ENCODE measurements at places on chromosomes 16 and 17.

GRCh38 chr16:23518435-23518891 is 8.2 kb upstream of the GGA2 start:
- no peak for DNase-seq

DNA sequence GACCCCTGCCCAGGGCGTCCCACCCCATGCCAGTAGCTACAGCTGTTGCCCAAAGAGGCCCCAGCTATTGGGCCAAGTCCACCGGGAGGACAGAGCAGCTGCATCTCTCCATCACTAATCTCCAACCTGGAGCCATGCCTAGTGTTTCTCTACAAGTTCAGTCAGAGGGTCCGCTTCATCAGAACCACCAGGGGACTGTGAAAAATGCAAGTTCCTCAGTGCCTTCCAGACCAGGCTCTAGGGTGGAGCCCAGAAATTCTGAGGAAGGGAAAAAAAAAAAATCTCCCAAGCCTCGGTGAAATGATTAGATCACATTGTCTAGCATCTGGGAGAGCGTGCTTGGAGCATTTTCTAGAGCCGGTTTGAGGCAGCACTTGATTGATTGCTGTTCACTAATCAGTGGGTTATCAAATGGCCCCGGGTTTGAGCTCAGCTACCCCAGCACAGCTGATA is 22.4 kb upstream of the HERPUD1 start:
- no peak for DNase-seq

DNA sequence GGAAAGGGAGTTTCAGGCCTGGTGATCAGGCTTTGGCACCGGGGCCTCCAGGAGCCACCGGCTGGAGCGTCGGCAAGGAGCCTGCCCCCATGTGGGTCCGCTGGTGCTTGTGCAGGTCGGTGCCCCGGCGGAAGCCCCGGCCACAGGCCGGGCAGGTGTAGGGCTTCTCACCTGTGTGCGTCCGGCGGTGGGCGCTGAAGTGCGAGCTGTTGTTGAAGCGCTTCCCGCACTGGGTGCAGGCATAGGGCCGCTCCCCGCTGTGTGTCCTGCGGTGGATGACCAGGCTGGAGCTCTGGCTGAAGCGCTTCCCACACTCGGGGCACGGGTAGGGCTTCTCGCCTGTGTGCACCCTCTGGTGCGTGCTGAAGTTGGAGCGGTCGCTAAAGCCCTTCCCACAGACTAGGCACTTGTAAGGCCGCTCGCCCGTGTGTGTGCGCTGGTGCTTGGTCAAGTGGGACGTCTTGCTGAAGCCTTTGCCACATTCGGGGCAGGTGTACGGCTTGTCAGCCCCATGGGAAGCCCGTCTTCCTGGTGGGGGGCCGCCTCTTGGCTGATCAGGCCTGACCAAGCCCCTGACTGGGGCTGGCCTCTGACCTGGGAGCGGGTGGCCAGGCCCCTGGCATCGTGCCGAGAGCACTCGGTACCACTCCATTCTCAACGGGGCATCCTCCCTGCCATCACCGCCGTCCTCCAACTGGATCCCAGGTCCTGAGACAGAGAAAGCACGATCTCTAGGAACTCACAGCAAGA is 14.4 kb downstream of the ZNF500 start:
- DNase-seq = no peak

- no peak for DNase-seq
Measured at GRCh38 chr16:9128346-9129342, 37.2 kb downstream of the HAPSTR1 start.

GRCh38 chr16:22216191-22216831 is 10.2 kb downstream of the EEF2K start:
- DNase-seq = no peak

GRCh38 chr17:41965694-41966462 is 717 bp upstream of the CNP start:
- peak; percentile 95 for DNase-seq

DNA sequence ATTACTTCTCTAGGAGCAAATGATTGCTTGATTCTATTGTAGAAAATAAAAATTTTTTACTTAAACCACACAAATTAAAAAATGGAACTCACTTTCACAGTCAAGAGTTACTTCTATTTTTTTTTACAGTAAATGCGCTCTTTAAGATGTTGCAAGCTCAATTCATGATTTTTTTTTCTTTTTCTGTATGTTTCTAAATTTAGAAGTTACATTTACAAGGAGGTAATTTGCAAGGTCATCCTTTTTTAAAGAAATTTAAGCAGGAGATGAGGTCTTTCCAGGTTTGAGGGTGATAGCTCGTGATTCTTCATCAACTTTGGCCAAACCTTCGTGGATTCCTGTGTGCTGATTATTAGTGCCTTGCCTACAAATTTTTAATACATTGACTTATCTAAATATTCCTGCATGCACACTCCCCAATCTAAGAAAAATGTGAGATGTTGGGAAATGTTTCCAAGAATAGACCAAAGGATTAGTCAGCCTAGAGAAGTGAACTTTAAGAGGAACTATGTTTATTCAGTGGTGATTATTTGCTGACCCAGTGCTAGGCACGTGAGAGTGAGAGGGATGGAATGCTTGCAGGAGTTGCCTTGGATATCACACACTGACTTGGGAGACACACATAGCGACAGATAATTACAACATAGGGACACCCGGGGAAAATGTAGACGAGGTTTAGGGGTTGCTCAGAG is 429.8 kb downstream of the MAF start:
- no peak for DNase-seq

DNA sequence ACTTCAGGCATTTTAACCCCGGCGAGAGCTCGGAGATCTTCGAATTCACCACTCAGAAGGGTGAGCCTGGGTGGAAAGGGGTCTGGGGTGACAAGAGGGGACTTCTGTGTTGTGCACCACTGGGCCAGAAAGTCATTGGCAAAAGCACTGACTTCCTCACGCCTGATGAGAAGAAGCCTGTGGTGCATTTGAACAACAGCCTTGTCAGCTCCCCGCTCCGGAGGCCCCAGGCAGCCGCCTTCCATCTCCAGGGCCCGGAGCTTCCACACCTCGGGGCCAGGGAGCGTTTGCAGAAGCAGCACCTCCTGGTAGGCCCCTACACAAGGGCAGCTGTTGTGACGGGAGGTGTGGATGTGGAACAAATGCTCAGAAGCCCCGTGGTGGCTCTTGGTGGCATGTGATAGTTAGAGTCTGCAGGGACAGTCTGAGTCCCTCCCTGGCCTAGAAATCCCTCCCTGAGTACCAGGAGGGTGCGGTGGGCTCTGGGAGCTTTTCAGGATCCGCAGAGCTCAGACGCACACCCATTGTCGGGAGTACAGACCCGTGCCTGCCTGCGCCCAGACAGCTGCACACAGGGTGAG is 9.7 kb downstream of the CACNG1 start:
- DNase-seq = no peak

DNA sequence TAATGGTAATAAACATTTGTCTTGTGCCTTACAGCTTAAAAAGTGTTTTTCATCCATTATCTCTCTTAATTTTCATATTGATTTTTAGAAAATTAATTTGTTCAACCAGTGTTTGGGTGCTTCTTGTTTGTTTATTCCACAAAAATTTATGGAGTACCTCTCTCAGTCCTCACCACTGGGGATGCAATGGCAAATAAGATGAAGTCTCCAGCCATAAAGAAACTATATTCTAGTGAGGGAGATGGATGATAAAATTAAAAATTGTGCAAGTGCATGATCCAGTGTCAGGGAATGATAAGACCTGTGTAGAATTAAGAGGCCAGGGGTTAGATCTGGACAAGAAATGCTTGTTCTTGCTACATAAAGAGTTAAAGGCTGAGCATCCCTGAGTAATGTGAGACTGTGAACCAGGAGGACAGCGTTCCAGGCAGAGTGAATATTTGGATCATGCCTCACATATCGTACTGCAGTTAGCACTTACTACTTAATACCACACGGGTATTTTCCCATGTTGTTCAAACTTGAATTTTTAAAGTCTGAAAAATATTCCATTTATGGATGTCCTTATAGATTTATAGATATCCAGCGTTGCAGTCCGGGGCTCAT is 535.7 kb upstream of the HSBP1 start:
- no peak for DNase-seq

- peak; percentile 92 for DNase-seq
Measured at GRCh38 chr17:66540131-66540781, 237.8 kb downstream of the PRKCA start.

DNA sequence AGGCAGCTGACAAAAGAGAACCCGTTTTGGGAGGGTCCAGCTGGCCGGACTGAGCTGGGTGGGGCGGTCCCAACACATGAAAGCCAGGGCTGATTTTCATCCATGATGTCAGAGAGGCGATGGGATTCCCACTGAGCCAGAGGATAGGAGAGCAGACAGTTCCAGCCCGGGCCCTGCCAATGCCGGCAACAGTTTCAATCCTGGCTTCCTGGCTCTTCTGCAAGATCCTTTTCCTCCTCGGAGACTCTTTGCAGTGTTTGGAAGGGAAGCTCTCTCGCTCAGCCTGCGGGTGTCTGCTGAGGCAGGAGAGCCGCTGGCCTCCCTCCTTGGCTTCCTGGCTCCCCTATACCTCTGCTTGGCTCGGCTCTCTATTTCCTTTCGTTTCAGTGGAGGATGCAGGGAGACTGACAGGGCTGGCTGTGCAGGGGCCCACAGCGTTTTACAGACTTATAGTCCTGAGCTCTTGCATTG is 145.5 kb upstream of the SOX9 start:
- DNase-seq = peak; percentile 66

GRCh38 chr17:46191322-46192188 is 1.7 kb downstream of the KANSL1 start:
- DNase-seq = peak; percentile 29

- DNase-seq = peak; percentile 80
Measured at GRCh38 chr17:27446569-27447301, 9.5 kb upstream of the KSR1 start.

- DNase-seq = no peak
Measured at GRCh38 chr17:49952912-49953497, 16.0 kb upstream of the DLX4 start.

GRCh38 chr17:8121681-8122421 is 2.1 kb downstream of the HES7 start:
- peak; percentile 73 for DNase-seq

- no peak for DNase-seq
Measured at GRCh38 chr16:57998992-57999365, 1.5 kb downstream of the ZNF319 start.

DNA sequence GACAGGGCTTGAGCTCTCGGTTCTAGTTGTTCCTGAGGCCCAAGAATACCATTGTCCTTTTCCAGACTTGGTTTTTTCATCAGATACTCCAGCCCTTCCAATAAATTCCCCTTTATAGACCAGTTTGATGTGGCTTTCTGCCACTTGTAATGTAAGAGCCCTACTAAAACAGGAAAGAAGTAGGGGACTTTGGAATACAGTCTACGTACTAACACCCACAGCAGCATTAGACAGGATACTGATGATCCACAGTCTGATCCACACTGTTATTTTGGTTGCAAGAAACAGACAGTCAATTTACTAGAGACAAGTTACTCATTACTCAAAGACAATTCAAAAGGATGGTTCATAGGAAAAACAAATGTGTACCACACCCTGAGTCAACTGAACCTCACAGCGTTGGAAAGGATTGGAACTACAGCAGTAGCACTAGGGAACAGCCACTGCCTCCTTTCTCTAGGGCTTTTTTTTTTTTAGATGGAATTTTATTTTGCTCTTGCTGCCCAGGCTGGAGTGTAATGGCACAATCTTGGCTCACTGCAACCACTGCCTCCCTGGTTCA is 45.9 kb upstream of the MED13 start:
- DNase-seq = peak; percentile 47

- no peak for DNase-seq
Measured at GRCh38 chr17:8175795-8176196, 384 bp downstream of the TMEM107 start.

GRCh38 chr16:47774661-47775060 is 313.5 kb downstream of the PHKB start:
- DNase-seq = peak; percentile 44

GRCh38 chr17:8186787-8187516 is 3.0 kb downstream of the BORCS6 start:
- DNase-seq = peak; percentile 95

- DNase-seq = no peak
Measured at GRCh38 chr16:84218176-84218823, 21.5 kb downstream of the KCNG4 start.

GRCh38 chr16:86314402-86315025 is 195.8 kb upstream of the FOXF1 start:
- no peak for DNase-seq

DNA sequence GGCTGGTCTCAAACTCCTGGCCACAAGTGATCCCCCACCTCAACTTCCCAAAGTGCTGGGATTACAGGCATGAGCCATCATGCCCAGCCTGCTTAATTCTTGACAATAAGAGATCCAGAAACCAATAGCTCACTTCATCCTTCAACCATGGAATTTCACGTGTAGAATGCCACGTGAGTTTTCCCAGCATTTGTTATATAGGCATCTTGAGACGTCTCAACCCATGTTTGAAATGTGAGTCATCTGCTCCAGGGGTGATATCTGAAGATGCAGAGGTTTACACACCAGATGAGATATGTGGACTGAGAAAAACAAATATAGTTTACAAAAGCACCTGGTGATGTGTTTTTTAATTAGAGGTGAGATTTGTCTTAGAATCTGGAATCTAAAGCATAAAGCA is 7.1 kb downstream of the TEKT3 start:
- DNase-seq = no peak

DNA sequence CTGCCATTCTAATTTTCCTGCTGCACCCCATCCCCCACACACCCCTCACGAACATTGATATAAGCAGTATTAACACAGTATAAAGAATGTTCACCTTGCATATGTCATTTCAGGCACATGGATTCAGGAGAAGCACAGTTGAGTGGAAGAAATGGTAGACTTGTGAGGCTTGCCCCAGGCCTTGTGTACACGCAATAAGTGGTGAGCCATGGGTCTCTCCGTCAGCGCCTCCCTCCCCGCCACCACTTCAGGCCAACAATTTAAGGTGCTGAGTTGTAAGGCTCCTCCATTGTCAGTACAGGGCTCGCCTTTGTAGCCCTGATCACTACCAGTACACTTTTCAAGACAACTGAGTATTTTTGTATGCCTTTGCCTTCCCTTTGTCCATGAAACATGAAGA is 12.2 kb upstream of the CLEC18C start:
- no peak for DNase-seq

GRCh38 chr17:44082256-44082927 is 11.9 kb downstream of the G6PC3 start:
- DNase-seq = no peak

GRCh38 chr16:81863630-81864352 is 84.7 kb downstream of the PLCG2 start:
- no peak for DNase-seq

DNA sequence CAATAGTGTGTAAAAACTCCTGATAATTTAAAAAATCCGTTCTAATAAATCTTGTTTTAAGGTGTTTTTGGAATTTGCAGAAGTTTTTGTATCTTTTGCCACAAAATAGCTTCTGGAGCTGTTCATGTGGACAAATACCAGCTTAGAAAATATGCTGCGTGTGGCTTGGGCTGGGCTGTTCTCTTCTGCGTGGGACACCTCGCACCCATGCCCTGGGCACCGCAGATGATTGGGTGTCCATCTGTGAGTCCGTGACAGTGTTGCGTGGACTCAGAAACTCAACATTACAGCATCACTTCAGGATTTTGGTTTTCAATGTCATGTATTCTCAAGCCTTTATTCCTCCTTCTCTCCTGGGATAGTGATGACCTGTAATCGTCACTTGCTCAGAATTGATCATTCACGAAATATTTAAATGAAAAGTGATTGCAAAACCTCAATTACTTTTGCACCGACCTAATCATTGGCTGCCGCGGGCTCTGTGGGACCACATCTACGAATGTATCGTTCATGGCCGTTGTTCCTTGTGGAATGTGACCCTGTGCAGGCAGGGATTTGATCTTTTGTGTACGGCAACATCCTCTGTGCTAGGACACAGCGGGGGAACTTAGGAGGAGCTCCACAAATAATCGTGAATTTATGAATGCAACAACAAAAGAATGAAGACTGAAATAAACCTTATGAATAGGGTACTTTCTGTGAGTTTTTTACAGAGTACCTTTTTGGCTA is 210.3 kb upstream of the FOXF1 start:
- no peak for DNase-seq
